Esophagus squamous epithelium (tissue), 5 donors: ENCODE measurements at places on chromosomes 12 and 14.

- no peak for DNase-seq
These were observed 207.9 kb upstream of the BCL2L14 start for GRCh38 chr12:11862798-11863197.

GRCh38 chr12:54282949-54283593 lies 2.5 kb downstream of the HNRNPA1 start:
- no peak for DNase-seq

DNA sequence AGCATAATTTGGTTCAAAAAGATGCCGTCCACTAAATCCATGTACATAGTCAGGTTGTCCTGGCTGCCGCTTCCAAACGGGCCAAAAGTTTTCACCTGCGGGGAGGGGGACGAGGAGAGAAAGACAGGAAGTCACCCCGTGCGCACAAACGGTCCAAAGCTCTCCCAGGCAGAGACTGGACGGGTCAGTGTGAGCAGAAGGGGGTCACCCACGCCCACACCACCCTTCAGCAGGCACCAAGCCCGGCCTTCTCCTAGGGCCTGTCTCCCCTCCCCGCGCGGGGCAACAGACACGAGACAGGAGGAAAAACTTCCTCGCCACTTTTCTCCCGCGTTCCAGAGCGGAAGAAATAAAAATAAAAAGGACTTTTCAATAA lies 888 bp downstream of the CCDC88C start:
- DNase-seq: no peak

DNA sequence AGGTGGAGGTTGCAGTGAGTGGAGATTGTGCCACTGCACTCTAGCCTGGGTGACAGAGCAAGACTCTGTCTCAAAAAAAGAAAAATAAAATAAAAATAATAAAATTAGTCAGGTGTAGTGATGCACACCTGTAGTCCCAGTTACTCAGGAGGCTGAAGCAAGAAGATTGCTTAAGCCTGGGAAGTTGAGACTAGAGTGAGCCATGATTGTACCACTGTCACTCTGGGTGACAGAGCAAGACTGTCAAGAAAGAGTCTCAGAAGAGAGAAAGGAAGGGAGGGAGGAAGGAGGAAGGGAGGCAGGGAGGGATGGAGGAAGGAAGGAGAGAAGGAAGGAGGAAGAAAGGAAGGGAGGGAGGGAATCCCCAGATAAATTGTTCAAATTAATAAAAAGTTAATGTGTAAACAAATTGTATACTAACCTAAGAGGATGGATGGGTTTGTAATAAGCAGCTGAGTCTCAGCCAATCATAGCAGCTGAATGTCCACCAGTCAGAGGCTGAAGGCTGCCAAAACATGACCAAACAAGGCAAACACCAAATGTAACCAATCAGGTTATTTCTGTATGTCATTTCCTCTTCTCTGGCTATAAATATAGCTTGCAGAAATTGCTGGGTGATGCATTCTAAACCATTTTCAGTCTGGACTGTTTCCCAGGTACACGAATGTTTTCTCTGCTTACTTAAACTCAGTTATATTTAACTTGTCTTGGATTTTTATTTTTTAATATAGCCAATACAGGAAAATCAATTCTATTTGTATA lies 6.1 kb upstream of the CDCA4 start:
- DNase-seq: no peak

DNA sequence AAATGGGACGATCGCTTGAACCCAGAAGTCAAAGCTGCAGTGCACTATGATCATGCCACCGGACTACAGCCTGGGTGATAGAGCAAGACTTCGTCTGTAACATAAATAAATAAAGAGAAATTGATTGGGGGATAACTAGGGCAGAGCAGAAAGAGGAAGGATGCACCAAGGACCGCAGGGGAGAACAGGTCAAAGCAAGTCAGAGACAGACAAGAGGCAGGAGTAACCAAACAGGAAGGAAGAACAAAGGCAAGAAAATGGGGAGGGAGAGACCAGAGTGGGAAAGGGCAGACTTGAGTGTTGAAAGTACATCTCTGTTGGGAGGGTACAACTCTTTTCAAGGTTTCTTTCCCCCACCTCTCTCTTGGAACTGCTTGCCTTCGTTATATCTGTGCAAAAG lies 50.8 kb upstream of the ELK3 start:
- no peak for DNase-seq

DNA sequence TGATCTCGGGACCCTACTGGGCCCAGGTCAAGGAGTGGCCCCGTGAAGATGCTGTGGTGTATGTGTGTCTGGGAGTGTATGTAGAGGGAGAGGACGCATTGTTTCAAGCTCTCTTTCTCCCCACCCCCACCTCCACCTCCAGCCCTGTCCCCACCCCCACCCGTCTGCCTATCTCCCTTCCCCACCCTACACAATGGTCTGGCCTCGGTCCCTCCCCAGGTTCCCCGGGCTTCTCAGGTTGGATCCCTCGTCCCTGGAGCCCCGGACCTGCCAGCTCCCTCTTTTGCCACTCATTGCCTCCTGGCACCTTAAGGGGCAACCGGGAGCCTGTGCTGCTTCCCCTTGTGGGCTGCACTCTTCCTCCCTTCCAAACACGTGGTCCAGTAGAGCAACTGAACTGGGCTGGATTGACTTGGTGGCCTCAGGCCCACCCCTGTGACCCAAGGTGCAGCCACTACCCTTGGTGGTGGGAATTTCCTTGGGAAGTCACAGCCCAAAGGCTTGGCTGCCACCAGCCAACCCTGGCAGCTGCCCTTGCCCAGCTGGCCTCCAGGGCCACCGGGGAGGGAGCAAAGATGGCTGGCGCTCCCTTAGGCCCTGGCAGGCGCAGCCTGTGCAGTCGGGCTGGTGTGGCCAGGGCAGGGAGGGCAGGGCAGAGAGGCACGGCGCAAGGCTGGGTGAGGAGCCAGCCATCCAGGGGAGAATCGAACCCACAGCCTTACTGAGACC lies 628 bp downstream of the VRTN start:
- DNase-seq: no peak
